Endothelial cell (in vitro differentiated cells): ENCODE measurements at places on chromosomes 5 and 9.
A peak's percentile ranks its signal among the peaks of the same experiment; 100 is the strongest.

DNA sequence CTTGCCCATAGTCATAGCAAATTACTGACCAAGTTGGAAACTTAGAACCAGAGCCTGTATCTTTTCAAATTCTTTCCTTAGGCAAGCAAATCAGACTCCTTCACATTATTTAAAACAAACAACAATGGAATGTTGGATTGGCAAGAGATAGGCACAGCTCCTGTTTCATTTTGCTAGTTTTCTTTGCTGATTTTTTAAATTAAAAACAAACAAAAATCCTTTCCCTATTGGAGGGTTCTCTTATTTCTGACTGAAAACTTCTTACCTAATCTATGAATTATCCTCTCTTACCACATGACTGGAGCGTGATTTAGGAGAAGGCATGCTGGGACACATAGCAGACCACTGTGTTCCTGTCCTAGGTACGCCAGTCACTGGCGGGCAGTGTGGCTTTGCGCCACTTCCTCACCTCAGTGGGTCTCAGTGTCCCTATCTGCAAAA is 63.0 kb downstream of the TTC39B start:
- H3K36me3 ChIP-seq: no peaks in the 10 kb centered on the region
- peaks cover 4% of the 10 kb centered on the region for H3K4me1 ChIP-seq
- no peak overlapping the region for H3K4me3 ChIP-seq

- no peaks in the 10 kb centered on the region for H3K27me3 ChIP-seq
- peaks cover 7% of the 10 kb centered on the region for H3K4me1 ChIP-seq
- H3K27ac ChIP-seq: no peak overlapping the region
Observed at GRCh38 chr5:122300374-122300773, 11.7 kb upstream of the SNCAIP start.

- H3K27ac ChIP-seq: no peak overlapping the region
- H3K27me3 ChIP-seq: peaks cover 7% of the 10 kb centered on the region
- no peak overlapping the region for H3K4me3 ChIP-seq
- no peak for DNase-seq
Observed at GRCh38 chr9:38673399-38674193, 46.3 kb downstream of the FAM240B start.

DNA sequence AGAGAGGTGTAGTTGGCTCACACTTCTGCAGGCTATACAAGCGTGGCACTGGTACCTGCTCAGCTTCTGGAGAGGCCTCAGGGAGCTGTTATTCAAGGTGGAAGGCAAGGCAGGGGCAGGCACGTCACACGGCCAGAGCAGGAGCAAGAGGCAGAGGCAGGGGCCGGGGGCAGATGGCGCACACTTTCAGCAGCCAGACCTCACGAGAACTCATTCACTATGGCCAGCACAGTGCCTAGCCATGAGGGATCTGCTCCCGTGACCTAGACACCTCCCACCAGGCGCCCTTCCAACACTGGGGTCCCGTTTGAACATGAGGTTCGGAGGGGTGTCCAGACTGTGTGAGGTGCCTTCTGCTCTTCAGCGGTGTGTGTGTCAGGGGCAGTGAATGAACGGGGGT is 71.0 kb upstream of the FCN1 start:
- no peak overlapping the region for H3K4me3 ChIP-seq
- H3K27ac ChIP-seq: no peak overlapping the region
- peaks cover 7% of the 10 kb centered on the region for H3K27me3 ChIP-seq
- H3K36me3 ChIP-seq: peaks cover under 1% of the 10 kb centered on the region

DNA sequence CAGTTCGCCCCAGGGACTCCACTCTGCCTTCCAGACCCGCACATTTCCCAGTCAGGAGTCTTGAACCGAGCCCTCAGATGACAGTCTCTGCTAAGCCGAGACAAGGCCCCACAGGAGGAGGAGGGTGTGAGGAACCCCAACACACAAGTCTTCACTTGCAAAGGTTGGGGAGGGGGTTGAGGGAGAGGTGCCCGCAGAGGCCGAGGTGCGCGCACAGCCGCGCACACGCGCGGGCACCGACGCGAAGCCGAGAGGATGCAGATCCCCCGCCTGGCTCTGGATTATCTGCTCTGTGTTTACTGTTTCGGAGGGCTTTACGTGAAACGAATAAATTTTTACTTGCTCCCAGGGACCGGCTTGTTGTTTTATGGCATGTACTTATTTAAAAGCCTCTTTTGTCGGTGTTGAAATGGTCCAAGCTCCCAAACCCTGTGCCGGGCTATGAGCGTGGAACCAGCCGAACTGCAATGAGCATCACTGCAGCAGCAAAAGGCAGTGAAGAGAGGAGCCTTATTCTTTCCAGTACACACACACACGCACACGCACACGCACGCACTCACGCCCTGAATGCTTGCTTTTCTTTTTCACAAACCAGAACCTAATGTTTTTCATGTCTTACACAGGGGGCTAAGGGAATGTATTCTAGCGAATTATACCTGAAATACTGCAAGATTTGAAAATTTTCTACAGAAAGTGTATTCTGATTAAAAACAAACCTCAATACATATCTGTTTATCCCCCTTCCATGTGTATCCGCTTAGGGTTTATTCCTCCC is 297.7 kb downstream of the PARP8 start:
- peak; percentile 13 for DNase-seq
- H3K27me3 ChIP-seq: peaks cover 34% of the 10 kb centered on the region
- peak overlapping the region; percentile 68 for H3K4me3 ChIP-seq
